ENCODE measurements at places on chromosomes 11 and 22.

GRCh38 chr11:14971865-14972580, at the start of gene CALCA:
Gene CALCA, minus strand, starts transcription at chr11:14972351. Its CDS starts 1,159 bp downstream, at chr11:14971192.
- no peak for DNase-seq

DNA sequence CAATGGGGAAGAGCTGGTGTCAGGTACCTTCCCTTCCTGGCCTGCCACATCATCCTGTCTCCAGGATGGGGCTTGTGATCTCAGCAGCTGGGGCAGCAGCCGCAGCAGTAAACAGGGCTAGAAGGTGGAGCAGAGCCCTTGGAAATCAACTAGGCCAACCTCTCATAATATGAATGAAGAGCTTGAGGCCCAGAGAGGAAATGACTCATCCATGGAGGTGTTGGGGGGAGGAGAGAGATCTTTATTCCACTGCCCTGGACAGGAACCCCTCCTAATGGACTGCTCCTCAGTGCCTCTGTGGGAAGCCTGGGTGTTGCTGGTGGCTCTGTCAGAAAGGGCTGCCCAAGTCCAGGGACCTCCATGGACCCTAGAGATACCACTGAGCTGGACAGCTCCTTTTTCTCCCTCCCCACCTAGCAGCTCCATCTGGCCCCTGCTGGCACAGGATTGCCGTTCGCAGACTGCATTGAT, 111.8 kb downstream of the OSBP2 start:
- DNase-seq, result no peak

GRCh38 chr22:24429411-24430365, 2.3 kb downstream of the ADORA2A start:
- DNase-seq, result no peak

DNA sequence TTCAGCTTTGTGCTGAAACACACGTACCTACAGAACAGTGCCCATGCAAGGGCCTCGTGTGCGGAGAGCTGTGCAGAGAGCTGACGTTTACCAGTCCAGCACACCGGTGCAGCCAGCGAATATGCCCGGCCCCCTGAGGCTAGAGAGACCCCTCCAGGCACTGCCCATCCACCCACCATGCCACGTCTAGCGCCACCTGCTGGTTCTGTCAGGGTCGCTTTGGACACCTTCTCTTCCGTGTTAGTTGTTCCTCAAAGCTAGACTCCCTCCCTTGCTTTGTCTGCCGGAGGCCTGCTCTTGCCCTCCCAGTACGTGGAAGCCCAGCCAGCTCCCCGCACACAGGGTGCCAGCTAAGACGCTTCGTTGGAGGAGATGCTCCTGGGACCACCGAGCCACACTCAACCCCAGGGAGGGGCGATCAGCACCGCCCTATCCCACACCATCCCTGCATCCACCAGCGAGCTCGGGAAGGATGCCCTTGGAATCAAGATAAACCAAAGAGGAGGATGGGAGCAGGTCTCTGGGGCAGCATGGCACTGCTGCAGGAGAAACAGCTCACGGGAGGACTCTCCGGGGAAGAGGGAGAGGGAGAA, 43.4 kb downstream of the CPT1A start:
- DNase-seq, result no peak

- DNase-seq, result no peak
Observed at GRCh38 chr11:78577495-78577894, 2.8 kb upstream of the NARS2 start.

DNA sequence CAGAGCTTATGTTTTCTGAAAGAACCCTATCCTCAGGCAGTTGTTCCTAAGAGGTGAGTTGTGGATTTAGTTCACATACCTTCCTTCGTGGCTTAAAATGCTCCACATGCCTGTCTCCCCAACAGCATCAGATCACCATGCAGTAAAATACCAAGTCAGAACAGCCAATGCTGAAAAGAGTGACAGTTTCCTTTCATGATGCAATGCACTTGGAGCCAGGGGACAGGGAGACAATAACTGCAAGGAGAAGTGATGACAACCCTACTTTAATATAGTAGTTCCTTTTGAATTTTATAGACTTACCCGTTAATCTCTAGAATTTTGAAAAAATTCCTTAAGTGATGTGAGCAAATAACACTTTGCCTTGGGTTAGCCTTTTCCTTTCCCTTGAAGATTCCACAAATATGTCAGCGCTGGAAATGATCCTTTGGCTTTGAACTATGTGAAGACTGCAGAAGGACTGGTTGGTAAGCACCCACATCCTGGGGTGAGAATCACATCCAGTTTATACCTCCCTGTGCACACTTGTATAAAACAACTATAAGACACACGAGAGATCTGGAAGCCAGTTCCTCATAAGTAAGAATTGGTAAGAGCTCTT, 71.2 kb downstream of the PIWIL4 start:
- no peak for DNase-seq

GRCh38 chr11:86482692-86483091, 108.0 kb downstream of the CCDC81 start:
- DNase-seq, result no peak

DNA sequence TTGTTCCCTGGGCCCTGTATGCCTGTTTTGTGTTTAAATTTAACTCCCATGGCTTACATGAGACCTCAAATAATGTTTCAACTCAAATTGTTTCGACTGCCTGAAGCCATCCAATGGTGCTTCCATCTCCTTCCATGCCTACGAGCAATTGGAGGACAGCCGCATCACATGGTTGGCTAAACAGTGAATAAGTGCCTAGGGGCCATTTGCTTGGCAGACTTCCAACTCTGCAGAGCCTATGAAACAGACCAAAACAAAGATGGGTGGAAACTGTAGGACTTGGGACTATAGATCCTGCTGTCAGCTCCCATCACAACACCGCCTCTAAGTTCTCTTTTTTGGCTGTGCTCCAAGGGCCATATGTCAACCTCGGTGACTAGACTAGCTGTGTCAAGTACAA, 84.1 kb downstream of the PARVA start:
- no peak for DNase-seq

GRCh38 chr11:116302756-116303155, 470.0 kb downstream of the BUD13 start:
- no peak for DNase-seq

DNA sequence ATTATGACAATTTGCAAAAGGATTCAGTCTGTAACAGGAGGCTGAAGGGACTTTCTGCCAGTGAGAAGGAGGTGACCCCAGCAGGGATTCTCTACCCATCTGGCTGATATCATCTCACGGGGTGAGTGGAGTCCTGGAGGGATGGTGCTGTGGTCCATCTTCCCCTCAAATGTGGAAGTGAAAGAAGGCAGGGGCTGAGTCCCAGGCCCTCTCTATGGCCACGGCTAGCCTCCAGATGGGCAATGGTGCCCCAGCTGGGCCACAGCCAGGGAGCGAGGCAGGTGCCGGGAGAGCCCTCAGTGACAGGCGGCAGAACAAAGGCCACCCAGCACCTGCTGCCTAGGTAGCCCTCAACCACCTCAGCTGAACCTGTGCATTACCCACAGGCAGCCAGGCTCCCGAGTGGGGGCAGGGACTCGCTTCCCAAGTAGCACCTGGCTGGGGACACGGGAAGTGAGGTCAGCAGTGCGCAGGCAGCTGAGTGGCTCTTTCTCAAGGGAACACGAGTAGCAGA, 6.7 kb downstream of the NECTIN1 start:
- no peak for DNase-seq

DNA sequence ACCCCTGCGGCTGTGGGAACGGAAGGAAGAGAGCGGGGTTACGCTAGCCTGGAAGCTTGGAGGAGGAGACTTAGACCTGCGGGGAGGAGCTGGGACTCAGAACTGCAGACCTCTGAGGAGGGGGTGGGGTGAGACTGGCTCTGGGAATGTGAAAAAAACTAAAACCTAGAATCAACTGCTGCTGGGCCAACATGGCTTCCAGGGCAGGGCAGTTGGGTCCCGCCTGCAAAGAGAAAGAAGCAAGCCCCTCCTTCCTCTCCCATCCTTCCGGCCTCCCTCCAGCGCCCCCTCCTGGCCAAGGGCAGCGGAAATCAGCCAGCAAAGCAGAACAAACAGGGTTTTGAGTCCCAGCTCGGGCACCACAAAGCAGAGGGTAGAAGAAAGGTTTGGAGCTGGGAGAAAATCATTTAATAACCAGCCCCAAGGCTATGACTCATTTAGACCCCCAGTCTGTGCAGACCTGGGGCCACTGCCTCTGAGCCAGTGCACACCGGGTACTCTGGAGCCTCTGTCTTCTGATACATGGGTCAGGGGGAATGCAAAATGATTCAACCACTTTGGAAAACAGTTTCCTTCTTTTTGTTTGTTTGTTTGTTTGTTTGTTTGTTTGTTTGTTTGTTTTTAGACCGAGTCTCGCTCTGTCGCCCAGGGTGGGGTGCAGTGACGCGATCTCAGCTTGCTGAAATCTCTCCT, 7.3 kb upstream of the NCF4 start:
- no peak for DNase-seq

- DNase-seq, result peak; percentile 88
Observed at GRCh38 chr11:12088047-12088481, 22.3 kb upstream of the MICAL2 start.

DNA sequence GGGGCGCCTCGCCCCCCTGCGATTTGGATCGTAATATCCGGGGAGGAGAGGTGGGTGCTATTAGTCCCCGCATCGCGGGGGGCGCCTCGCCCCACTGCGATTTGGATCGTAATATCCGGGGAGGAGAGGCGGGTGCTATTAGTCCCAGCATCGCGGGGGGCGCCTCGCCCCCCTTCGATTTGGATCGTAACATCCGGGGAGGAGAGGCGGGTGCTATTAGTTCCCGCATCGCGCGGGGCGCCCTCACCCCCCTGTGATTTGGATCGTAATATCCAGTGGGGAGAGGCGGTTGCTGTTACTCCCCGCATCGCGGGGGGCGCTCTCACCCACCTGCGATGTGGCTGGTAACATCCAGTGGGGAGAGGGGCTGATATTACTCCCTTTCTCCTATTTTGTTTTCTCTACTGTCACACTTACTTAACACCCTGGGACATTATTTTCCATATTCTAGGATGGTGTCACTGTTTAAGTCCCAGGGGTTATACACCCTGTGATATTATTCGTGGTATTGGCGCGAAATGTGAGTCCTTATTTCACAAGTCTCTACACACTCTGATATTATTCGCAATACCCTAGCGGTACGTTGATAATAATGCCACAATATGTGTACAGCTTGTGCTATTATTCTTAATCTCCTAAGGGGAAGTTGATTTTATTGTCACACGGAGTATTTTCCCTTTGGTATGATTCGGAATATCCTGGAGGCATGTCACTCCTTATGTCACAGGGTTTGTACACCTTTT, 57.8 kb upstream of the ALDH3B2 start:
- no peak for DNase-seq

DNA sequence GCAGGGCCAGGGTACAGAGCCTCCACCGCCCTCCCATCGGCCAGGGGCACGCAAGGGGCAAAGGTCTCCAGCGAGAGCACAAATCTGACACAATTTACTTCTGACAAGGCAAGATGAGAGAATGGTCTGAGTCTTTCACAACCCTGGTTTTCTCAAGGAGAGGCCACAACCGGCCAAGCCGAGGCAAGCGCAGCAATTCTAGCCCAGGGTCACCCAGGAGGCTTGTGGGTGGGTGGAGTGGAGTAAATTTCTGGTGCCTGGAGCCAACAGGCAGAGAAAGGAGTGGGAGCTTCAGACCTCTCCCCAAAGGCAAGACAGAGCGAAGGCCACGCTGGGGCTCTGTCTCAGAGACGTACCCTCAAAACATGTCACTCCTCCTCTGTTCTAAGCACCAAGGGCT, 9.3 kb downstream of the LARGE2 start:
- no peak for DNase-seq

DNA sequence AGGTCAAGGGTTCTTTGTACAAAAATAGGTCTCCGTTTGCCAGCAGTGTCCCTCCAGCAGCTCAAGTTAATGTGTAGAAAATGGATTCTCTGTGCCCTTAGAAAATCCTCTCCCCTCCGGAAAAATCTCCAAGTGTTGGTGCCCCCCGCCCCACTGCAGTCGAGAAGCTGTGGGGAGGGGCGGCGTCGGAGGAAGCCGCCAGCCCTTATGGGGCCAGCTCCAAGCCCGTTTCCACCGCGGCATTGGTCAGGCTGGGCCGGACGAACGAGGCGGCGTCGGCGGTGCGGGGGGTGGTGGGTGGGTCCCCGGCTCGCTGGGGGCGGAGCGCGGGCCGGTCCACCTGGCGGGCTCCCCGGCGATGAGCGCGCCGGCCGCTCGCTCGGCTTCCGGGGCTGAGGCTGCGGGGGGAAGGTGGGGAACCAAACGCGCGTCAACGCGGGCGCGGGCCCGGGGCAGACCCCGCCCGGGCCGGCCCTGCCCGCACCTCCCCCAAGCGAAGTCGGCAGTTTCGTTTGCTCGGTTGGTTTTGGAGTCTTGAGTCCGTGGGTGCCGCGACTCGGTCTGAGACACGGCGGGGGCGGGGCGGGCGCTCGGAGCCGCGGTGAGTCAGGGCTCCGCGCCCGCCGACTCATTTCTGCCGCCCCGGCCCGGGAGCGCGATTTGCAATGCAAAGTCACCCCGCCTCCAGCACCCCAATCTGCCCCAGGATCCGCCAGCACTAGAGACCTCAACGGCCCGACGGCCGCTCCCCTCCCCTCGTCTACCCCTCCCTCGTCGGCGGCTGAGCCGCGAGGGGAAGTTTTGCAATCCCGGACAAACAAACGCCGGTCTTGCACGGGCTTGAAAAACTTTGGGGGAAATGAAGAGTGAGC, 1.4 kb downstream of the ASCL2 start:
- no peak for DNase-seq

DNA sequence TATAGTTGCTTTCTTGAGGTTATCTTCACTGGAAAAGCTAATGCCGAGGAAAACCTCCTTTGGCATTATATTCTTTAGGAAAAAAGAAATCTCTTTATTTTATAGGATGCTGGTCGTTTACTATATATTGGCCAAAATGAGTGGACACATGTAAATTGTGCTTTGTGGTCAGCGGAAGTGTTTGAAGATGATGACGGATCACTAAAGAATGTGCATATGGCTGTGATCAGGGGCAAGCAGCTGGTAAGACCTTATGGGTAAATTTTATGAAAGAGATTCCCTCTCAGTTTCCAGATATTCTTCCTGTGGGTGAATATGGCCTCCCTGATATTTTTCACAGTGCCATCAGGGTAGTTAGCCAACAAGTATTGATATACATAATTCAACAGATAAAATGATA, 29.4 kb upstream of the TTC36 start:
- peak; percentile 28 for DNase-seq

- DNase-seq, result no peak
Observed at GRCh38 chr11:111936040-111936540, 1.1 kb upstream of the DIXDC1 start.

GRCh38 chr11:68761801-68762200, 10.5 kb upstream of the TESMIN start:
- no peak for DNase-seq

DNA sequence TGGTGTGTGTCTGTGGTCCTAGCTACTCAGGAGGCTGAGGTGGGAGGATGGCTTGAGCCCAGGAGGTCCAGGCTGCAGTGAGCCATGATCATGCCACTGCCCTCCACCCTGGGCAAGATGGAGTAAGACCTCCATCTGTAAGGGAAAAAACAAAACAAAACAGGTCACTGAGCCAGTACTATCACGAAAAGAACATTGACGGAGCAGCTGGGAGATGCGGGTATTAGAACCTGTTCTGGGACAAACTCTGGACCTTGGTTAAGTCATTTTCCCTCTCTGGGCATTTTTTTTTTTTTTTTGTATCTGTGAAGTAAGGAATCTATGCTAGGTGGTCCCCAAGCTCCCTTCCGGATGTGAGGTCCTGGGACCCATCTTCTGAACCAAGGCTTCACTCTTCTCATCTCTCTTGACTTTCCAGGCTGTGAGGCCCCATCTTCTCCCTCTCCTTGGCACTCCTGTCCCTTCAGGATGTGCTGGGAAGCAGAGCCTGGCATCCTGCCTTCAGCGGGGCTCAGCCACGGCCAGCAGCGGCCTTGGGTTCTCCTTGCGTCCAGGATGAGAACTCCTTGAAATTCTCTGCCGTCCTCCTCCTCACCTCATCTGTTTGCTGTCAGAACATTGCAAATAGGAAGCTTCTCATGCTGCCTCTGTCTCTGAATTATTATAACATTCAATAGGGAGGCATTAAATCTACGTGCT, 130.8 kb downstream of the GRIK4 start:
- DNase-seq, result no peak

Data from GM04503 (cell line).